ENCODE measurements at places on chromosomes 16 and 17.

DNA sequence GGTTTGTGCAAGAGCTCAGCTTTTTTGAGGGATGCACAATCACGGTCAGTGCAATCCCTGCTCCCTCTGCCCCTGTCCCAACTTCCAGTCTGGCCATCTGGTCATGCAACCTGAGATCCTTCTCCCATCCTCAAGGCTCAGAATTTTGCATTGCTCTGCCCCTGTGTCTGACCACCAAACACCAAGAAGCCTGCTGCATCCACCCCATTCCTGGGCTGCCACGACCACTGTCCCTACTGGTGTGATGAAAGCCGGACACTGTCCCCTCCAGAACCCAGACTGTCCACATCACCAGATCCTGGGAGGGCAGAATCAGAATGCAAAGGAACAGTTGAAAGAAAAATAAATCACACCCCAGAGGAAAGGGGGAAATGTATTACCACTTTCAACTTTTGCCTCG is 231.0 kb downstream of the C16orf78 start:
- no peak for DNase-seq

DNA sequence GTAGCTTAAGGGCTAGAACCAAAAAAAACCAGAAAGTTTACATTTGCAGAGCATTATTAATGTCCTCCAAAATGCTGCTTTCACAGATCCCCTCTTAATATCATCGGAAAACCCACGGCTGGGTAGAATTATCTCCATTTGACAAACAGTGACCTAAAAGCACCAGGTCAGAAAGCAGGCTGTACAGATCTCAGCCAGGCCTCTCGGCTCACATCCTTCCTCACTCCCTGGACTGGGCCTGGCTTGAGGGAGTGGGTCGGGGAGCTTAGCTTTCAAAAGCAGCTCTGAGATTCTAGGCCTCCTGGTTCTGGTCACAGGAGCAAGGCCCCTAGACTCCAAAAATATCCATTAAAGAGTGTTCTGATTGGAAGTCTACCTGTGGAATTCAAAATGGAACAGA is 9.1 kb upstream of the SLC12A3 start:
- no peak for DNase-seq

DNA sequence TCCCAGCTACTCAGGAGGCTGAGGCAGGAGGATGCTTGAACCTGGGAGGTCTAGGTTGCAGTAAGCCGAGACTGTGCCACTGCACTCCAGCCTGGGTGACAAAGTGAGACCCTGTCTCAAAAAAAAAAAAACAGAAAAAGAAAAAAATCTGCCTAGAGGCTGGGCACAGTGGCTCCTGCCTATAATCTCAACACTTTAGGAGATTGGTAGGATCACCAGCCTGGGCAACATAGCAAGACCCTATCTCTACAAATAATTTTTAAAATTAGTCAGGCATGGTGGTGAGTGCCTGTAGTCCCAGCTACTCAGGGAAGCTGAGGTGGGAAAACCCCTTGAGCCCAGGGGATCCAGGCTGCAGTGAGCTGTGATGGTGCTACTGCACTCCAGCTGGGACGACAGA is 17.7 kb downstream of the CUEDC1 start:
- no peak for DNase-seq

- DNase-seq = no peak
Observed at GRCh38 chr17:58304750-58305486, 23.7 kb downstream of the TSPOAP1 start.

DNA sequence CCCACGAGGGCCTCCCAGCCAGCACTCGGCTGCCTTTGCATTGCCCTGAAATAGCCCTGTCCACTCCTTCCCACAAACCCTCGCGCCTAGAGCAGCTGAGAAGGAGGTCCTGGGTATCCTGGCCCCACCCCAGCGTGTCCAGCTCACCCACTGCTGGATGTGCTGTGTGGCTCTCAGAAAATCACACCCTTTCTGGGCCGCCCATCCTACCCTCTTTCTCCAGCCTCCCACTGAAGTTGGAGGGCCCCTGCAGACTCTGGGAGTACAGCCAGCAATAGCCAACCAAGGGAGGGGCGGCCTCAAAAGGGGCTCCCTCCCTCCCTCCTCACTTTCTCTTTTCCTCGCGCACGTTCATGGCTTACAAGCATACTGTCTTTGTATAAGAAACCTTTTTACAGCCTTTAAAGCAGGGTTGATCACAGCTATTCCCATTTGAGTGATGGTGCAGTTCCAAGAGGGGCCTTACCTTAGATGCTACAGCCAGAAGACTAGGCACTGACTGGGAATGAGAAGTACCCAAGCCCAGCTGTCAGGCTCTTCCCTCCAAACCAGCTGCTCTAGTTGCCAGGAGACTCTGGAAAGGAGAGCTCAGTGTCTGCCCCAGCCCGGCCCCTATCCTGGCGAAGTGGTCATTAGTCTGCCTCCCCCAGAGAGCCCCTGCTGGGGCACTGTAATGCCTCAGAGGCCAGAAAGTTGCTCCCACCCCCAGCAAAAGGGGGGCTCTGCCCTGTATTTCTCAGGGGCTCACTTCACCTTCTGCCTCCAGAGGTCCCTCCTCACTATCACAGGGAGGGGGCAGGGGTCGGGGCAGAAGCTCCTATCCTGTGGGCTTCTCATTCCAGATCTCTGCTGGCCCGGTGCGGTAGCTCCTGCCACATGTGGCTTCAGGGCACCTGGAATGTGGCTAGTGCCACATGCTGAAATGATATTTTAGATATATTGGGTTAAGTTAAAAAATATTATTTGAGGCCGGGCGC is 38.1 kb downstream of the DCAKD start:
- DNase-seq = no peak

- no peak for DNase-seq
Observed at GRCh38 chr16:25914357-25914962, 222.7 kb downstream of the HS3ST4 start.

DNA sequence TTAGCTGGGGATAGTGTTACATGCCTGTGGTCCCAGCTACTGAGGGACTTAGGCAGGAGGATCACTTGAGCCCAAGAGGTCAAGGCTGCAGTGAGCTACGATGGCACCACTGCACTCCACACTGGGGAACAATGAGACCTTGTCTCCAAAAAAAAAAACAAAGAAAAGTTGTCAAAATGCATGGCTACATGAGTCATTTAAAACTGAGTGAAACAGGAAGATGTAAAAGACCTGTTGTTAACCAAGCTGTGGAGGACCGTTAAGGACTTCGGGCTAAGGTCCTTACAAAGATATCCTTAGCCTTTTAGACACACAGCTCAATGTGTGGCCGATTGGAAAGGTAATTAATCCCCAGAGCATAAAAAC is 25.1 kb downstream of the ZP2 start:
- DNase-seq = no peak

DNA sequence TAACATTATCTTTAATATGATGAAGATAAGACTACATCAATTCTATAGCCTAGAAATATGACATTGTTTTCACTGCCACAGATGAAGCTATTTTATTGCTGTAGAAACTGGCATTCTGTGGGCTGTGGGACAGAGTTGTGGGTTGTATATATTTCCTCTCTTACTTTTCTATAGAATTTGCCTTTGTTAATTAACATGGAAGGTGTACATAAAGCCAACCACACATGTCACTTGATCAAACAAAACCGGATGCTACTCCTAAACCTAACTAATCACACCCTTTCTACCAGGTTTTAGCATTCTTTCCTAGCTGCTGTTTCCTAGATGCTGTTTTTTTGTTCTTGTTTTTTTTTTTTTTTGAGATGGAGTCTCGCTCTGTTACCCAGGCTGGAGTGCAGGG is 81.2 kb upstream of the ATP2A3 start:
- no peak for DNase-seq

DNA sequence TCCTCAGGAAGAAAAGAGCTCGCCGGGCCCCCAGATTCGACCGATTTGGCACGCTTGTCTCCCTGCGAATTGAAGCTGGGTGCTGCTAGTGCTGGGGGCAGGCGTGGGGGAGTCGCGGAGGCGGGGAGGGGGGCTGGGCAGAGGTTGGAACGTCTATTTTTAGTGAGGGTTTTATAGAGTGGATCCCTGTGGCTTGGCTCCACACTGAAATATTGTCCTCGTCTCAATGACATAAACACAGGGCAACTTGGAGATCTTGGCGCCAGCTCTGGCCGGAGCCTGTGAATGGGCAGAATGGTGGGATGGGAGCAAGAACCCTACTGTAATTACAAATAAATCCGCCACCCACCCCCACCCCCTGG is 15.7 kb upstream of the NOG start:
- no peak for DNase-seq

GRCh38 chr16:52572656-52573055 is 25.7 kb upstream of the TOX3 start:
- no peak for DNase-seq

GRCh38 chr17:80918731-80919130 is 72.9 kb upstream of the CHMP6 start:
- no peak for DNase-seq

- DNase-seq = no peak
Observed at GRCh38 chr16:65917466-65917865, 449.0 kb upstream of the CDH5 start.

GRCh38 chr16:48003206-48003907 is 152.4 kb downstream of the ABCC12 start:
- DNase-seq = no peak

GRCh38 chr17:3972281-3972731 is 8.1 kb upstream of the ATP2A3 start:
- DNase-seq = no peak

DNA sequence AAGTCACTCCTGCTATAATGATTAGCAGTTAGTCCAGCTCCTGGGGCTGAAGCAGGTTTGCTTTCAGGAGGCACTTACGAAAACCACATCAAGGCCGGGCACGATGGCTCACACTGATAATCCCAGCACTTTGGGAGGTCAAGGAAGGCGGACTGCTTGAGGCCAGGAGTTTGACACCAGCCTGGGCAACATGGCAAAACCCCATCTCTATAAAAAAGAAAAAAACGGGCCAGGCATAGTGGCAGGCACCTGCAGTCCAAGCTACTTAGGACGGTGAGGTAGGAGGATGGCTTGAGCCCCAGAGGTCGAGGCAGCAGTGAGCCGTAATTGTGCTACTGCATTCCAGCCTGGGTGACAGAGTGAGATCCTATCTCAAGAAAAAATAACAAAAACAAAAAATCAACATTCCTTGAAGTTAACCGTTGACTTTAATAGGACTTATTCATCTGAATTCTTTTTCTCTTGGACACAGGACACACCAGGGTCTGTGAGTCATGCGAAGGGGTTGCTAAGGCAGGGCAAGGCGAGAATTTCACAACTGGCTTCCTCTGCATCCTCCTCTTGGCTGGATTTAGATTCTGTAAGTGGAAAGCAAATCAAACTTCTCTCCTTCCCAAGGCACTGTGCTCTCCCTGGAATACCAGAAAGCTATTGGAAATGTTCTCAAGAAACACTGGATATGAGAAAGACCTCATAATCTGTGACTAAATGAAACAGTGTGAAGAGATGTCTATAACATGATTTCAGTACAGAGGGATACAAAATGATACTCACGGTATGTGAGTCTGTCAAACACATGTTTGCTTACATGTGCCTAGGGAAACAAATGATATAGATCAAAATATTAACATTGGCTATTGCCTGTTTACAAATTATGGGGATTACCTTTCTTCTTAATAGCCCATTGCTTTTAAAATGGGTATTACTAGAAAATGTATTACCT is 99.5 kb downstream of the SYCE1L start:
- DNase-seq = no peak

DNA sequence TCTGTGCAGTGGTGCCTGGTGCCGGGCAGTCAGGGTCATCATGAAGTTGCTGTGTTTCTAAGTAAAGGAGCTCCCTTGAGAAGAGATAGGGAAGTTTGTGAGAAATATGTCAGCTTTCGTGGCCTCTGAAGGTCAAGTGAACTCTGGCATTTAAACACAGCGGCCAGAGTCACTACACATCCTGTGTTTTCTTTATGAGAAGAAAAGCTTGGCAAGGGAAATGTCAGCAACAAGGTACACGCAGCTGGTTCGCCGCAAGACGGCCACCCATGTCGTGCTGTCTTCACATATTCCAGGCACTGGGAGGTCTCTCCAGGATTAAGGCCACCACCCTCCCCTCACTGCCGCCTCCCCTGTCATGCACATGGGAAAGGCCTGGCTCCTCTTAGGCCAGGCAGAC is 33.2 kb upstream of the PEMT start:
- no peak for DNase-seq

- DNase-seq = no peak
Observed at GRCh38 chr16:66834746-66835145, 4.0 kb upstream of the NAE1 start.

- no peak for DNase-seq
Observed at GRCh38 chr16:60481591-60481990, 1554.6 kb downstream of the CDH8 start.

- no peak for DNase-seq
Observed at GRCh38 chr17:43456661-43457361, 27.0 kb upstream of the DHX8 start.

DNA sequence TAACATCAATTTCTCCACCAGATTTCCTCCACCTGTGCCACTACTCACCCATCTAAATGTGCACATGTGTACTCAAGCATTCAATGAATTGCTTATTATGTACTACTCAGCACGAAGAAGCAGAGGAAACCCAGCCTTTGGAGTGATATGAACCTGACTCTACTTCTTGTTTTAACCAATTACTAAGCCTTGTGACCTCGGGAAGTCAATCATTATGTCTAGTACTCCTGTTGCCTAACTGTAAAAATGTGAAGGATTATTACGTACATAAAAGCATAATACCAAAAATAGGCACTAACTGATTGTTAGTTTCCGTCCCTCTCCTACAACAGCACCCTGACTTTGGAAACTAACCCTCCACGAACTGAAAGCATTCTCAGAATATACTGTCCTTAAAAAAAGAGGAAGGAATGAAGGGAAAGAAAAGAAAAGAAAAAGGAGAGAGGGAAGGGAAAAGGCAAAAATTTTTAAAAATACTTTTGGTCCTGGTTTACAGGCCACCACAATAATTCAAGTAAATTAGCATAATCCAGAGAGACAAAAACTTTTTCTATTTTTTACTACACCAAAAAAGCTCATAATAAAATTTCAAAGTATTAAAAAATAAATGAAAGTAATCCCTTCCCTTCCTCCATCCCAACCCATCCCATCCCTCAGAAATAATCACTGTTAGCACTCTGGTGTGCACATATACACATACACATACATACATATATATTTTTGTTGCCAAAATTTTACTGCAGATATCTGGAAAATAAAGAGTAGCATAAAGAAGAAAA is 53.6 kb downstream of the KANSL1 start:
- no peak for DNase-seq

GRCh38 chr17:7047566-7047965 is 3.7 kb upstream of the SLC16A11 start:
- DNase-seq = no peak

DNA sequence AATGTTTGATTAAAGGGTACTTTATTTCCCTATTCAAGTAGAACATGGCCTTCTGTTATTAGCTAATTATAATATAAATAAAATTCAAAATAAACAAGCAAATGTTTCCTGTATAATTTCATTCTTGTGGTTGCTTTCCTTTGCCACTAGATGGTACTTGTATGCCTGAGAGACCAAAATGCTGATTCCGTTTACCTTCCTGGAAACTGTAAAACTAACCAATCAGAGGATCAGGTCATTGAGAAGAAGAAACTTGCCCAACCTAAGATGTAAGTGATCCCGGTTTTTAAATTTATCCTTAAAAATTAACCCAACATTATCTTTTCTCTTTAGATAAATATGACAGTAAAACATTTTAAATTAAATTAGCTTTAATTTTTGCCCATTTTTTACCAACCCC is 8.1 kb upstream of the ABCA5 start:
- DNase-seq = peak; percentile 69
